ENCODE measurements at places on chromosomes 7 and 10. TPM values are rescaled to one million over a fixed set of nuclear protein-coding genes. Genes with fewer than 3 reads are reported as not detected.
A peak's percentile ranks its signal among the peaks of the same experiment; 100 is the strongest.

Gene CTNNA3
- total RNA-seq, result not detected

Gene NANOS1
- 0.27 TPM for total RNA-seq

Gene CFAP58
- total RNA-seq, result not detected

- no peak for DNase-seq
Measured at GRCh38 chr10:61632057-61632670, 30.6 kb upstream of the CABCOCO1 start.

GRCh38 chr10:123526356-123527064, 139.6 kb upstream of the GPR26 start:
- DNase-seq, result no peak

- DNase-seq, result no peak
Measured at GRCh38 chr7:137696376-137696775, 150.4 kb downstream of the DGKI start.

Gene NEUROG3
- total RNA-seq, result not detected

GRCh38 chr7:109158246-109158645, 588.6 kb downstream of the DNAJB9 start:
- no peak for DNase-seq

Gene BLNK
- total RNA-seq, result 0.35 TPM

- peak; percentile 35 for DNase-seq
Measured at GRCh38 chr7:30352169-30352568, 67.8 kb downstream of the ZNRF2 start.

GRCh38 chr7:125834421-125834820, 904.8 kb upstream of the POT1 start:
- no peak for DNase-seq

DNA sequence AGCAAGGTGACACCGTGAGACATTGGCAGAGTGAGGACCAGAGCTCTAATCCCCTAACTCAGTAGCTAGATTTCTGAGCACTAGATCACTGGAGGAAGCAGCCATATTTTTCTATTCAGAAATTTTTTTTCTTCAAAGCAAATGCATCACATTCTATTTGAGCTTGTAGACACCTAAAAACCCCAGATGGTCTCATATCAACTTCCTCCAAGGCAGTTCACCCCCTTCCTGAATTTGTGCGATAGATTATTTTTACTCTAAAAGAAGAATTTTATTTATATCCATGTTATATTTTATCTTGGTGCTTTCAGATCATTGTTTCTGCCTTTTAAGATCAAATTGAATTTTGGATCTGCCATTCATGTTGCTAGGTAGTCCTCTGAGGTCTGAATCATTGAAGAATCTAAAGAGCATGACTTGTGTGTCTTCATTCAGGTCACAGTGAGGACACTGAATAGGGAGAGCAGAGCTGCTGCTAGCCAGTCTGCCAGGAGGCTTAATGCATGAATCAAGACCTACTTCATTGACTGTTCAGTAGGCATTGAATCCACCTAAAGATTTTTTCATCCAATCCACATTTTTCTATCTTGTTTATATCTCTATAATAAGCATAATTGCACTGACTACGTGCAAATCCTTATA, 92.9 kb upstream of the LRRTM3 start:
- DNase-seq, result no peak

DNA sequence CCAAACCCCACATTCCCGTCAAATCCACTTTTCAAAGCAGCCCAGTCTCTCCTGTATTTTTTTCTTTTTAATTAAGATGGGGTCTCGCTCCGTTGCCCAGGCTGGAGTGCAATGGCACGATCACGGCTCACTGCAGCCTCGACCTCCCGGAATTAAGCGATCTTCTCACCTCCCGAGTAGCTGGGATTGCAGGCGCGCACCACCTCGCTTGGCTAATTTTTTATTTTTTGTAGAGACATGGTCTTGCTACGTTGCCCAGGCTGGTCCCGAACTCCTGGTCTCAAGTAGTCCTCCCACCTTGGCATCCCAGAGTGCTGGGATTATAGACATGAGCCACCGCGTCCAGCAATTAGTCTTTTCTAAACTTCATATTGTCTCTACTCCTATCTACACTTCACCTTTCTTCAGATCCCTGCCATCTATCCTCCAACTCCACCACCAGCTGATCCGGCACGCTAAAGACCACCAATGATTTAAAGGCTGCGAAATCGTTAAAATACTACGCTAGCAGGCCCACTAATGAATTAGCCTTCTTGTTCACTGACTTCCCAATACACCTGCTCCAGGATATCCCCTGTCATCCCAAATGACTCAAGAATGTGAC, 525 bp upstream of the CHUK start:
- peak; percentile 1 for DNase-seq

DNA sequence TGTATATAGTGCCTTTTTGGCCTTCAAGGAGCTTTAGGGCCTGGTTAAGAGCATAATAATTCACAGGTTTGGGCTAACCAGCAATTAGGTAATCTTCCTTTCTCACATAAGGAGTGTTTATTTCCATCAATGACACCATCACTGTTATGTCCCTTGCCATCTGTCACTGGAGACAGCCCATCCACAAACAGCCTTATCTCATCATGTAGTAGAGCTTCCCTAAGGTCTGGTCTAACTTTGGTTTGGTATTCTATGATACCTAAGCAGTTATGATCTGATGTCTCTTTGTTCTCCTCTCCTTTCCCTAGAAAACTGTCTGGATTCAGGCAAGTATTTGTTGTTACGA, 26.4 kb downstream of the MAPK8 start:
- DNase-seq, result no peak

GRCh38 chr10:13705526-13706174, 118.9 kb downstream of the PRPF18 start:
- no peak for DNase-seq

Gene PTPN20
- not detected for total RNA-seq

DNA sequence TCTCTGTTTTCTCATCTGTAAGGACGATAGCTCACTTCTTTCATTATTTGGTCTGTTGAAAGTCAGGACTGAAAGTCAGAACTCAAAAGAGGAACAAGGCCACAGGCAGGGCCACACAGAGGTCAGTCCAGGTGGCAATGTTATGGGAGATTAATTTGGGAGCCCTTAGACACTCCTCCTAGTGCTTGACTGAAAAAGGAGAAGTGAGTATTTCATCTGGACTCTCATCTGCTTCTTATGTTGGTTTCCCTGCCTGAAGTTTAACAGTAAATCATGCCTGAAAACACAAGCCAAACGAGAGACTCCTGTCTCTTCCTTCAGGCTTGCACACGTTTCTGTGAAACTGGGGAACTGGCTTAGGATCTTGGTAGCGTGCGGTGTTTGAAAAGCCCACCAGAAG, 248.5 kb downstream of the BUB3 start:
- DNase-seq, result no peak

DNA sequence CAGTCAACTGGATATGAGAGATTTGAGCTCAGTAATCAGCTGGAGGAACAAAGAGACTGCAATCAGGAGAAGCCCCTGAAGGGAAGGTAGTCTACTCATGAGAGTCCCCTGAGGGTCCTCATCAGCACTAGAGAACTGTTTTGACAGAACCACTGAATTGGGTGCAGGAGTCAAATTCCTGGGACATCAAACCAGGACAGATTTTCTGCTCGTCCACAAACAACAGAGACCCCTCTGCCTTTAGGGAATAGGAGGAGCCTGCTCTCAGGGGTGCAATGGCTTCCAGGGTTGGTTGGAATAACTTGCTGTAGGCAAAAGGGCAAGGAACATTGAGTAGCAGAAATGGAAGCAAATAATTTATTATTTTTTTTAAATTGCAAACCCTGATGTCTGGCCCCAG, 21.9 kb upstream of the NEUROD6 start:
- no peak for DNase-seq

- no peak for DNase-seq
Measured at GRCh38 chr7:116501425-116502167, 2.1 kb downstream of the CAV2 start.

Gene SLC26A4
- 0.10 TPM for total RNA-seq

- DNase-seq, result no peak
Measured at GRCh38 chr10:102198027-102198426, 28.1 kb upstream of the ELOVL3 start.

DNA sequence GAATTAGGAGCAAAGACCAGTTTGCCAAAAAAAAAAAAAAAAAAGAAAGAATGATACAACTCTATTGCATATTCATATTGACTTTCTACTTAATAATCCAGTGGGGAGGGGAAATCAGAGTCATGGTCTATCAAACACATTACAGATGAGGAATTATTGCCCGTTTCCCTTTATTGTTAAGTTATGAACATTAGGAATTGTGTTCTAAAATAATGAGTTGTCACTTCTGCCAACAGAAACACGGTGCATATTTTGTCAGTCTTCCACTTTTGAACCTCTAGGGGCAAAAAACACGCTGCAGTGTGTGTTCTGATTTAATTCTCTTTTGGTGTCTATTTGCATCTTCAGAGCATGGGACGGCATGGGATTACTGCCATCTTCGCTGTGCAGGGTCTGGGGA, 115.7 kb upstream of the RHOBTB1 start:
- DNase-seq, result no peak

- no peak for DNase-seq
Measured at GRCh38 chr7:43689115-43689514, 40.2 kb downstream of the COA1 start.

GRCh38 chr7:3164380-3164792, 120.7 kb upstream of the CARD11 start:
- no peak for DNase-seq

Gene PTPRZ1
- not detected for total RNA-seq

Gene ZNF518A
- total RNA-seq, result 17.7 TPM

DNA sequence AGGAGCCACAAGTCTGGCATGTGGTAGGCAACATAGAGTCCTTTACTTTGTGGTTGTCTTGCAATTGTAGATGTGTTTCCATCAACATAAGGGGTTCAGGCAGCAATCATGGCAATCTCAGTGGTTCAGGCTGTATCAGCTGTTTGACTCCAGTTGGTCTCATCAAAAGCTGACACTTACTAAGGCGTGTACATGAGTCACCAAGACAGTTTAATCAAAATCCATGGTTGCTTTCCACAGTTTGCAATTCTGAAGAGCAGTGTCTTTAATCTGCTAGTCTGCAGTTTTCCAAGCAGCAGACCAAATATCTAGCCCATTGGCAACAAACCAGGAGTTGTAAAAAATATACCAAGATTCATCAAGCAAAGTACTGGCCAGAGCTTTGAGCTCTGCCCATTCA, 210.2 kb downstream of the MDFIC start:
- DNase-seq, result no peak

DNA sequence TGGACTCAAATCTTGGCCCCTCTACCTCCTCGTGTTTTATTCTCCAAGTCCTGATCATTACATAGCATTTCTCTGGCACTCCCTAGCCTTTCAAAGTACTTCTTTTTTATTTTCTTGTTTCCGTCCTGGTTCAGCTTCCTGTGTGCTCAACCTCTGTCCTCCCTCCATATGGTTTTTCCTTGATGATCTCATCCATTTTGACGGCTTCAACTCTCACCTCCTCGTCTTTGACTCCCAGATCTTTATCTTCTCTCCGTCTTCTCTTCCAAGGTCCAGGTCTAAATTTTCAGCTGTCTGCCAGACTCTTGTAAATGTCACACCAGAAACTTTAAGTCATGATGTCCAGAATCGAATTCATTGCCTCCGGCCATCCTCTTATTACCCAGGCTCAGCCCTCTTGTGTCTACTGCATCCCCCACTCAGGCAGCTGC, 23.3 kb upstream of the GFRA1 start:
- no peak for DNase-seq

GRCh38 chr10:88184543-88185297, 321.3 kb downstream of the PTEN start:
- no peak for DNase-seq

Gene SFXN2
- total RNA-seq, result 9.9 TPM

DNA sequence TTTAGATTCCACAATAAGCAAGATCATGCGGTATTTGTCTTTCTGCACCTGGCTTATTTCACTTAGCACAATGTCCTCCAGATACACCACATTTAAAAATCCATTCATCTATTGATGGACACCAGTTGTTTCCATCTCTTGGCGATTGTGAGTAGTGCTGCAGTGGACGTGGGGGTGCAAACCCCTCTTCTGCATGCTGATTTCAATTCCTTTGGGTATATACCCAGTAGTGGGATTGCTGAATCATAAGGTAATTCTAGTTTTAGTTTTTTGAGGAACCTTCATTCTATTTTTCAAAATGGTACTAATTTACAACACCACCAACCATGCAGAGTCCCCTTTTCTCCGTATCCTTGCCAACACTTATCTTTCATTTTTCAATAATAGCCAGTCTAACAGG, 2.0 kb upstream of the ASB10 start:
- no peak for DNase-seq

DNA sequence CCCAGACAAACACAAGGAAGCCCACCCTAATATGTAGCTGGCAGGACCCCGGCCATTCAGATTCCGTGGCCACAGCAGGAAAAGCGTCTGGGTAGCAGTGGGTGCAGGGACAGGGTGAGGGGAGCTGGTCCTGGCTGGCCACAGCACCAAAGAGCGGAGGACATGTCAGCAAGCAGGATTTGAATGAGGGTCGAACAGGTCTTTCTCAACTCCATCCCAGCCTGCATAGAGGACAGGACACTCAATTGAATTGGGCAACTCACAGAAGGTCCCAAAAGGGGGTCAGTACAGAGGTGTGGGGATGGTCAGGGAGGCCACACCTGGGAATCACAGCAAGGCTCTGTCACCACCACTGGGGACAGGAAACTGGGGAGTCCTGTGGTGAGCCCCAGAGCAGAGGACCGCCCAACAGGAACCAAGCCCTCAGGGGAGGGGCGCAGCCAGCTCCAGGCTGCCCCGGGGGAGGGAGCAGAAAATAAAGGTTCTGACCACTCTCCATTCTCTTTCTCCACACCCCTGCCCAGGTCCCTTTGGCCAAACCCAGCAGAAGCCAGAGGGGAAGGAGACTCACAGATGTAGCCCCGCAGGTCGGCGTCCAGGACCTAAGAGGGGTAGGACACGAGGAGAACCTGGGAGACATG, 108.7 kb upstream of the PPP2R2D start:
- DNase-seq, result no peak

DNA sequence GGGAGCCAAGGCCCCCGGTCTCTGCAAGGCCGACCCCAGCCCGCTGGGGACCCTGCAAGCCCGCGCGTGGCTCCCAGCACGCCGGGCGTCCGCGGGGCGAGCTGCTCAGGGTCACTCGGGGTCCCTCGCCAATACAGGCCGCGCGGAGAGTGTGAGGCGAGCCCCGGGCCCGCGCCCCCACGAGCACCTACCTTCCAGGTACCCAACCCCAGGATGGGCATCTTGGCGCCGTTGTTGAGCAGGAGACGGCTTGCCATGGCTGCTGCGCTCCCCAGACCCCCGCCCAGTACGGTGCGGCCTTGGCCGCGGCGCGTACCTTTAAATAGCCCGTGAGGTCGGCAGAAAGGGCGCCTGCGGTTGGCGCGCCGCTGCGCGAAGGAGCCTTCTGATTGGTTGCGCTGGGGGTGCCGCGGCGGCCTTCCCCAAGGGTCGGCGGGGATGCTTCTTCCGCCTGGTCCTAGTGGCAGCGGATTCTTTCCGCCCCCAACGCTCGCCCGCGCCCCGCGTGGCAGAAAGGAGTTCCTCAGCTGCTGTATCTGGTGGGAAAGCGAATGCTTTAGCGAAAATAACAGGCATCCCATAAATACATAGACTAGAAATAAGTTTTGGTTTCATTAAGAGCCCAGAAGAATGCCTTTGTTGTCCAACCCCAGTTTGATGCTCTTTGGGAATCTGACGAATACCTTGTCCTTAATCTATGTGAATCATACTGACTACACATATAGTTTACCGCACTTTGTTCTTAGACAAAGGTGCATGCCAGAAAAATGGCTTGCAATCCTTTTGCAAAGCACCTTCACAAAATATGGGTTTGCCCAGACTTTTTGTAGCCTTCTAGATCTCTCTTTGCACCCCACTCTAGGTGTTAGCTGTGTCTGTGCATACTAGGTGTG, at the start of gene AKR1B1:
AKR1B1 (minus strand) TSS at position 295 of the 893 bp plus-strand sequence; CDS start at position 257, 38 bp downstream.
- DNase-seq, result peak; percentile 72

All from CD4-positive, CD25-positive, alpha-beta regulatory T cell (primary cell).